Panc1 (cell line): ENCODE measurements at places on chromosomes 12 and 14. TPM values are rescaled to one million over a fixed set of nuclear protein-coding genes. Genes with fewer than 3 reads are reported as not detected.

DNA sequence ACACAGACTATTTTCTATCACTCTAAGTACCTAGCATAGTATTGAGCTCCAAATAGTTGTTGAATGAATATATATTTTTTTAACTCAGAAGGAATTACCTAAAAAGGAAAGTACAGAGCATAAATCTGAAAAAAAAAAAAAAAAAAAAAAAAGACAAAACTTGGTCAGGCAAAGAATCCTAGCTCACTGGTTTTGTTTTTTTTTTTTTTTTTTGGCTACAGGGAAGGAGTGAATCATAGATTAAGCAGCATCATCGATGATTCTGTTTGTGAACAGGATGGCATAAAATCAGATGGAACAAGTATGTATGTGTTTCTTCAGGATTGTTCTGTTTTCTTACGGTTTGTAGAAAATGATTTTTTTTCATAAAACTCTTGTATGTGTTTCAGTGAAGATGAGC is 66.1 kb upstream of the BCAT1 start:
- no peak for DNase-seq

The CDKL1 gene
- 5.8 TPM for total RNA-seq

DNA sequence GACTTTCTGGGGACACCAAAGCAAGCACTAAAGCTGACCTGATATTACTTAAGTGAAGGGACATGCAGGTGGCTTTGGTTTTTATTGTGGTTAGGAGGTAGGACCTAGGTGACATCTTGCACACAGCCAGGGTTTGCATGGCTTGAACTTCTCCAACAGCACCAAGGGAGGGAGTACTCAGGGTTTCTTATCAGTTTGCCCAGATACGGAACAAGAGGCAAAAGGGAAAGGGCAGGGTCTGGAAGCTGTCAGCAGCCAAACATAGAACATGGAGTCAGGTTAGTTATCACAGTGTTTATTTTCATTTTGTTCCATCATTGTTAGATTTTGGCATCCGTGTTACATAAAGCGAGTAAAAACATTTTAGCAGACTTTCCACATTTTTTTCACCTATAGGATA is 186.3 kb upstream of the CLEC14A start:
- DNase-seq: no peak

GRCh38 chr12:105100998-105101397 is 6.5 kb upstream of the WASHC4 start:
- no peak for DNase-seq

GRCh38 chr14:67524634-67524963 is 8.5 kb upstream of the PLEKHH1 start:
- no peak for DNase-seq

GRCh38 chr14:103868242-103868897 is 21.0 kb upstream of the PPP1R13B start:
- no peak for DNase-seq

DNA sequence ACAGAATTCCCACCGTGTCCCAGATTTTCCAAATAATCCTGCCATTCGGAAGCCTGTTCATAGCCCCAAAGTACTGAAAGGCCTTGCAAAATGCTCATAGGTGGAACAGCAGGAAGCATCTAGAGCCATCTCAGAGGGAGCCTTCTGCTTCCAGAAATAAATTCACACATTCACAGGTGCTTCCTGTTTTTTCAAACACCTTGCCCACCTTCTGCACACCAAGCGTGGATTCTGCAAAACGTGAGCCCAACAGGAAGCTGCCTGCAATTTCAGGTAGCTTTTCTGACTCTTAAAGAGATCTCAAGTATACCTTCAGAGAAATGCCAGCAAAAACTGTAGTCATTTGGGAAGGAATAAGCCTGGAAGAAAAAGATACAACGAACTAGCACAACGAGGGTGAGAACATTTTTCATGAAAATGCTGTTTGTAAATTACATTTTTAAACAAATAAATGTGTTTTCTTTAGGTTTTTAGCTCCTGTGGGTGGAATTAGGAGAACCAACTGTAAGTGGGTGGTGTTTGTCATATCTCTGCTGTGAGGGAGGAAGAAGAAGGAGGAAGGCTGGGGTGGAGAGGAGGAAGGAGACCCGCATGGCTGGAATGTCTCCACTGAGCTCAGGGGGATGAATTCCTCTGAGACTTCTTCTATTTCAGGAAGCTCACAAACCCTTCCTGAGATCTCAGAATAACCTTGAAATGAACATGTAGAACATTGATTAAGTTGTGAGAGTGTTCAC is at the start of gene IFNG-AS1:
IFNG-AS1 (plus strand) TSS at position 264 of the 737 bp plus-strand sequence.
- DNase-seq: no peak

The FBLN5 gene
- total RNA-seq: 0.23 TPM

The PLEKHH1 gene
- 6.7 TPM for total RNA-seq

GRCh38 chr12:52344111-52344510 is 22.9 kb upstream of the KRT83 start:
- DNase-seq: no peak

The KLHL33 gene
- total RNA-seq: not detected

DNA sequence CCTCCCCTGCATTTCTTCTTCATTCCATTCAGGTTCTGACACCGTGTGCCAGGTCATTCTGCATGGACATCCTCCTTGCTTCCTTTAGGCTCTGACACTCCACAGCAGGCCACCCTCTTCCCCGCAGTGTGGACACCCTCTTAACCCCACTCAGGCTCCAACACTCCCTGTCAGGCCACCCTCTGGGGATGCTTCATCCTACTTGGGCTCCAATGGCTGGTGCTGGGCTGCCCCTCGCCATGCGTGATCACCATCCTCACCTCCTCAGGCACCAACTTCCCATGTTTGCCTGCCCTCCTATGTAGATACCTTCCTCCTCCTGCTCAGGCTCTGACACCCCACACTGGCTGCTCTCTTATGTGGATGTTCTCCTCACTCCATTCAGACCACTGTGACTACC is 6.6 kb upstream of the SNRPF start:
- no peak for DNase-seq

GRCh38 chr12:2647186-2647585 is 147.6 kb upstream of the FKBP4 start:
- DNase-seq: no peak

- no peak for DNase-seq
Measured at GRCh38 chr14:45621731-45622130, 368.7 kb upstream of the MIS18BP1 start.

- no peak for DNase-seq
Measured at GRCh38 chr14:45651890-45652289, 398.9 kb upstream of the MIS18BP1 start.

GRCh38 chr12:9163392-9163791 is 44.8 kb downstream of the PZP start:
- DNase-seq: no peak

- DNase-seq: peak; percentile 8
Measured at GRCh38 chr12:120944645-120945217, 33.6 kb upstream of the HNF1A start.

The STXBP6 gene
- total RNA-seq: not detected

DNA sequence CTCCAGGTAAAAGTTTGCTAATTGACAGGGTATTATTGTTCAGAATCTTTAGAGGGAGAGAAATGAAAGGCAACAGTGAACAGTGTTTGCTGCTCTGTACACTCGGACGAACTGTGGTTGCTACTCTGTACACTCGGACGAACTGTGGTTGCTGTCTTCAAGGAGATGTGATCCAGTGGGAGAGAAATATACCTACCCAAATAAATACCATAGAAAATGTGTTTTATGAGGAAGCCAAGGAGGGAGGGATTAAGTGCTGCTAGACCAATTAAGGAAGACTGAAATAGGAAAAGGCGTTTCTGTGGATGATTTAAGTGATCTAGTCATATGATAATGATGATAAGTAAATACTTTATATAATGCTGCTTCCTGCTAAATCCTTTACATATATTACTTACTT is 2.7 kb downstream of the STK38L start:
- no peak for DNase-seq

DNA sequence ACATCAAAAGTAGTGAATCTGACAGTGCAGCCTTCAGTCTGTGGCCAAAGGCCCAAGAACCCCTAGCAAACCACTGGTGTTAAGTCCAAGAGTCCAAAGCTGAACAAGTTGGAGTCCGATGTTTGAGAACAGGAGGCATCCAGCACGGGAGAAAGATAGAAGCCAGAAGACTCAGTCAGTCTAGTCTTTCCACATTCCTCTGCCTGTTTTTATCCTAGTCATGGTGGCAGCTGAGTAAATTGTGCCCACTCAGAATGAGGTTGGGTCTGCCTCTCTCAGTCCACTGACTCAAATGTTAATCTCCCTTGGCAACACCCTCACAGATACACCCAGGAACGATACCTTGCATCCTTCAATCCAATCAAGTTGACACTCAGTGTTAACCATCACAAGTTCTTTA is 1255.4 kb downstream of the LRFN5 start:
- DNase-seq: no peak

- DNase-seq: no peak
Measured at GRCh38 chr12:109870648-109871047, 9.7 kb downstream of the GLTP start.

- no peak for DNase-seq
Measured at GRCh38 chr12:86435053-86435452, 178.9 kb upstream of the MGAT4C start.

GRCh38 chr14:29459531-29459930 is 468.1 kb downstream of the PRKD1 start:
- no peak for DNase-seq

The PARP2 gene
- 26.6 TPM for total RNA-seq

The LUM gene
- total RNA-seq: 0.23 TPM
